ENCODE measurements at places on chromosomes 11 and 22. TPM values are rescaled to one million over a fixed set of nuclear protein-coding genes. Genes with fewer than 3 reads are reported as not detected.

DNA sequence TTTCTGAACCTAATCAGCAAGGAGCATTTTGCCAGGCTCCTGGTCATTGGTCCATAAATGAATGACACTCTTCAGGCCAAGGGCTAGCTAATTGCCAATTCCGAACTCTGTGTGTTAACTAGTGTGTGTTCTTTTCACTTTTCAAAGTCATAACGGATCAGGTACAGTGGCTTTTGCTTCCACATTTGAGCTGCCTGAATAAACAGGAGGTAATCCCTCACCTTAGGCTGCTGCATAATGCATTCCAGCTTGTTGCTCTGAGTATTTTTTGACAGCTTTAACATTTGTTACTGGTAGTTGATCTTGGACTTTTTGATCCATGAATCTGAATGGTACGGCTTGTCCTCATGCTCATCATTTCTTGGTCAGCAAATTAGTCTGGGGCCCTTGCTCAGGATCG, 485.1 kb downstream of the CNTN5 start:
- ATAC-seq, result no peak

C11orf91 gene
- total RNA-seq, result 1.1 TPM

- ATAC-seq, result peak; percentile 73
Measured at GRCh38 chr11:763073-763463, 14.2 kb downstream of the GATD1 start.

- ATAC-seq, result no peak
Measured at GRCh38 chr22:40413873-40414272, 43.5 kb downstream of the SGSM3 start.

GRCh38 chr22:28245579-28246224, 326.6 kb upstream of the PITPNB start:
- no peak for ATAC-seq

DNA sequence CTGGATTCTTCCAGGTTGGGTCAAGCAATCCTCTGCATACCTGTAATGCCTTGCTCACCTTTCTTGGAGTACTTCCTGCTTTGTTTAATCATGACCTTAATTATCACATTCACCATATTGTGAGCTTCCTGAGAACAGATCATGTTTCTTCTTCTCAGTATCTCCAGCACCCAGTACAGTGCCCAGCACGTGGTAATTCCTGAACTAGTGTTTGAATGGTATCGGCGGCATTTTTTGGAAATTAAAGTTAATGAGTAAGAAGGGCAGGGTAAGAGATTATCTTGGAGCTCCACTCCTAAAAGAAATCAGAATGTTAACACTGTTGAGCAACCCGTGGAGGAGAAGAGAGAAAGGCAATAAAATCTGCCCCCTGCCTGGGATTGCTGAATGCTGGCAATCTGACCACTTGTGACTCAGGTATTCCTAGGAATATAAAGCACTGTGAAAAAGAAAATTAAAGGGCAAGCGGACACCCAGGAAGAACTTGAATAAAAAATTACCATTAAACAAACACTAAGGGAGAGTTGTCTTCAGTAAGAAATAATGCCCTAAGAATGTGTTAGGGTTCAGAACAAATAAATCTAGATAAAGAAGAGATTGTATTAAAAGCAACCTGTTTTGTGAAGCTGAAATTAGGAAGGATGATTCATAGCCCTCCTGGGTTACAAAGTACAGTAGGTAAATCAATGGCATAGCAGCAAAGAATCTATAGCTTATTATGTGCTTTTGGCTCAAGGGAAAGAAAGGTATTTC, 92.9 kb downstream of the PDHX start:
- peak; percentile 74 for ATAC-seq

SLC16A8 gene
- total RNA-seq, result 0.24 TPM

DNA sequence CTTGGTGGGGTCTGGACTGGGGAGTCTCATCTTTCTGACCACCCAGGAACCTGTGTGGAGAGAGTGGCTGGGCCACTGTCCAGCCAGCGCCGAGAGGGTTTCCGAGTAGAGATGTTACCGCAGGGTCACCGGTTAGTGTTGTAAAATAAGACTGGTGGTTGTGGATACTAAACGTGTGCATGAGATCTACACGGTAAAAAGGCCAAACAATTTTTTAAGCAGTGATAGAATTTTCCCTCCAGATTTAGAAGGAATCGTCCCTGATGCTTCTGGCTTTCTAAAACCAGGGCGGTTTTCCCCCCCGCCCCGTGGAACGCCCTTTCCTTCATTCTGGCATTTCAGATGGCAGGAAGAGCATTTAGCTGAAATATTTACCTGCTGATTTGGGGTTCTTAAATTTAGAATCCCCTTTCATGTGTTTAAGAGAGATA, 72.6 kb upstream of the PPARA start:
- no peak for ATAC-seq

DNA sequence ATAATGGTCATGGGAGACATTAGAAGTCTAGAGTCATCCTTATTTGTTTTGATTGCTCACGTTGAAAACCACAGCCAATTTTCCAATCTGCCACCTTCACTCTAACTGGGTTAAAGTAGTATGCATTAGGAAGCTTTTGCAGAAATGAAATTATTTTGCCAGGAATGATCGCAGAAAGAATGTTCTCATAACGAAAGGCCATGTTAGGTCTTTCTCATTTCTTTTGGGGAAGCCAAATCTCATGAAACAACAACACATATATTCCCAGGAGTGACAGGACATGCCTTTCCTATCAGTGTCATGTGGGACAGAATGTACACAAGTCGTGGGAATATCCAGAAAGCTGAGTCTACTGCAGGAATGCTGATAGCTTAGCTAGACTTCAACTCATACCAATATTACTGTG, 386.3 kb downstream of the AASDHPPT start:
- ATAC-seq, result no peak
